ENCODE measurements at places on chromosomes 7 and 10.

DNA sequence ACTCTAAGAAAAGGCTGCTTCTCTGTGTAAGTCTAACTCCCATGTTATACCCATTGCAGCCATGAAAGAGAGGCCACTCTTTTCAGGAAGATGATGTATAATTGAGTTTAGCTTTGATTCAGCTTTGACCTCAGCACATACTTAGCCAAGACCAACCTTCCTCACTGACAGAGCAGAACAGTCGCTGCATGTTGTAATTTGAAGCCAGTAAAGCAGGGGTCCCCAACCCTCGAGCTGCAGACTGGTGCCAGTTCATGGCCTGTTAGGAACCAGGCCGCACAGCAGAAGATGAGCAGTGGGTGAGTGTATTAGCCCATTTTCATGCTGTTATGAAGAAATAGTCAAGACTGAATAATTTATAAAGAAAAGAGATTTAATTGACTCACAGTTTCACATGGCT, 223.9 kb downstream of the GPR158 start:
- DNase-seq: no peak

DNA sequence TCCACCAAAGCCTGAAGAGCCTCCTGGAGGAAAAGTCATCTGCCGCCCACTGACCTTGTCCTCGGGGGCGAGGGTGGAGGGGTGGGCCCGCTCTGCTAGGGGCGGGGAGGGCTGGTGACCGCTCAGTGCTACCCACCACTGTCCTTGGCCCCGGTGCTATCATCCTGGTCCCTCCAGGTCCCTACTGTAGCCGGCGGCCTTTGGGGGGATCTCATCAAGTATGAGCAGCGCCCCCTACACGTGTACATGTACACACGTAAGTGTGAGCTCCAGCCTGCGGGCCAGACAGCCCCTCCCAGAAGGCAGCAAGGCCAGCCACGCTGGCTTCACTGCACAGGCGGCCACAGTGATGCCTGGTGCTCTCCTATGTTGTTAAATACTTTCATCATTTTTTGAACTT, 19.6 kb downstream of the TTYH3 start:
- no peak for DNase-seq

DNA sequence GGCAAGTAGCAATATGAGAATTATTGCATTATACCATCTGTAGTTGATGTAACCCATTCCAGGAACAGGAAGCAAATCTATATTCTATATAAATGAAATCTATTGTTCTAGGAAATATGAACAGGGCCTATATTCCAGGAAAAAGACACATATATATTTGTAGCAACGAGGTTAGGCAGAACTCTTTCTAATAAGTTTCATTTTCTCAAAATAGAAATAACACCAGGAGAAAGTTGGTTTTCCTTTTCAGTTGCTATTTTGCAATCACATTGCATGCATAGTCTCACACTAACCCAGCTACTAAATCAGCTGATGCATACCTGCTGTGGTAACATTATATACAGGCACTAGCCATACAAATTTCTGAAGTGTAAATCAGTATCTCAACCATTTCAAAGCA, 6.2 kb upstream of the IFIT2 start:
- no peak for DNase-seq

GRCh38 chr7:833601-834258, 1.5 kb downstream of the SUN1 start:
- DNase-seq: no peak

- DNase-seq: no peak
Measured at GRCh38 chr7:99844328-99844727, 16.5 kb downstream of the CYP3A43 start.

GRCh38 chr7:157870644-157871290, 534.0 kb downstream of the DNAJB6 start:
- no peak for DNase-seq

DNA sequence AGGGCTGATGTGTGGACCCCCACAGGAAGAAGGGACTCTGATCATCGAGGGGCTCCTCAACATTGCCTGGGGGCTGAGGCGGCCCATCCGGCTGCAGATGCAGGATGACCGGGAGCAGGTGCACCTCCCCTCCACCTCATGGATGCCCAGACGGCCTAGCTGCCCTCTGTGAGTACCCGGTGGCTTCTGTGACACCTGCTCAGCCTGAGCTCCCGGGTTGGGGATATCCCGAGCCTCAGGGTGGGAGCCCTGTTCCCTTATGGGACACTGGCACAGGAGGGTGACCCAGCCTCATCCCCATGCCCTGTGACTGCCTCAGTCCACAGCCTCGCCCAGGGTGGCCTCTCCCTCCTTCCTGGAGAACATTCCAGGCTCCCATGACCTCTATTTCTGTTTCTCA, 3.9 kb upstream of the DEPP1 start:
- no peak for DNase-seq

GRCh38 chr10:30431435-30431911, 2.5 kb upstream of the MAP3K8 start:
- DNase-seq: no peak

GRCh38 chr10:23630376-23630775, 191.5 kb downstream of the OTUD1 start:
- DNase-seq: no peak

- no peak for DNase-seq
Measured at GRCh38 chr10:94062611-94063010, 68.9 kb downstream of the PLCE1 start.

GRCh38 chr10:110426294-110427181, 71.2 kb upstream of the DUSP5 start:
- DNase-seq: no peak

GRCh38 chr10:61455656-61456055, 2.5 kb upstream of the TMEM26 start:
- no peak for DNase-seq

DNA sequence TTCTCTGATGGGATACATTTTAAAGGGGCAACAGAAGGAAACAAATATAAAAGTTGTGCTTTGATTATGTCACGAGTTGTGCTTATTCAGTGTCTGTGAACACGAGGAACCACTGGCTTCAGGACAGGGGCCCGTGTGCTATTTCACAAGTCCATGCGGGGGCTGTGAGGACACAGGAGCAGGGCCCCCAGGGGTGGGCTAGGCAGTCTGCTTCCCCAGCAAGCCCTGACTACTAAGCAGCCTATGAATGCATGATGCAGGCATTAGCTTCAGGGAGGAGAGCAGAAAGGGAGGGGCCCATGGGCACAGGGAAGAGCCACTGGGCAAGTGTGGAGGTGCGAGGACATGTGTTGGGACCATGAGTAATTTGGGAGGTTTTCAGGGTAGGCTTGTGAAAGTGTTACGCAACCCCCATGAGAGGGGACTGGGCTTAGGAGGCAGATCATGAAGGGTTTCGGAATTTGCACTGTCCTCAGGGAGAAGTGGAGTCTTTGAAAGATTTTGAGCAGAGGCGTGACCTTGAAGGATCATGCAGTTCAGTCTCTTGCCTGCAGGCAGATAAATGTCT, 424.9 kb downstream of the CALN1 start:
- no peak for DNase-seq

- no peak for DNase-seq
Measured at GRCh38 chr10:59108886-59109288, 67.6 kb upstream of the PHYHIPL start.

- no peak for DNase-seq
Measured at GRCh38 chr10:816958-817357, 114.5 kb downstream of the LARP4B start.

GRCh38 chr10:106957823-106958588, 206.5 kb downstream of the SORCS1 start:
- no peak for DNase-seq

DNA sequence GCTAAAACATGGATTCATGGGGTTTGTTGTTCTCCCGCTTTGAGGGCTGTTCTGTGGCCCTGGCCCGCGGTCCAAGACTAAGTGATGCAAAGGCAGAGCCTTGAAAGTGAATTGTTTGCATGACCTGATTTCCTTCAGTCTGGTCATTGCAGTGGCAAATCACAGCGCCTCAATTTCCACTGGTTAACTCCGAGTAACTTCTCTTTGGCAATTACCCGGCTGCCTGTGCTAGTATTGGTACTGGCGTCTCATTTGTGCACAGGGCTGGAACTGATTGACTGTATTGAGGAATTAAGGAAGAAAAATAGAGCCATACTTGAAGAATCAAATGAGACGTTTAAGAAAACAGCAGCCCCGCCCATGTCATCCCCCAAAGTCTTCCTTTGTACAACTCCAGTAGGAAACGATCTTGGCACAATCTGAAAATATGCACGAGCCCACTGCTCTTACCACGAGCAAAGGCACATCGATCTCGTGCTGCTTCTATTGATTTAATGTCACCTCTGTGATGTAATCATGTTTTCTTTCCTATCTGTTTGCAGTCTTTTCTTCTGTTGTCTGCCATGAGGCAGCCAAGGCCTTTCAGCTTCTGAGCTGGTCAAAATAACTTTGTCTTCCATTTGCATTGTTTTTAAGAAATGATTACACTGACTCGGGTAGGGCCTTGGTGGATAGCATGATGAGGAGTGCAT, 60.6 kb upstream of the SHH start:
- DNase-seq: no peak

- no peak for DNase-seq
Measured at GRCh38 chr7:128974241-128974934, 36.7 kb downstream of the IRF5 start.

GRCh38 chr10:28661035-28661434, 16.3 kb upstream of the BAMBI start:
- no peak for DNase-seq

- DNase-seq: no peak
Measured at GRCh38 chr7:122949186-122949585, 46.3 kb downstream of the TAS2R16 start.

- DNase-seq: no peak
Measured at GRCh38 chr10:97687785-97688781, 1.0 kb upstream of the AVPI1 start.

- DNase-seq: no peak
Measured at GRCh38 chr10:27578316-27578715, 74.2 kb downstream of the RAB18 start.

DNA sequence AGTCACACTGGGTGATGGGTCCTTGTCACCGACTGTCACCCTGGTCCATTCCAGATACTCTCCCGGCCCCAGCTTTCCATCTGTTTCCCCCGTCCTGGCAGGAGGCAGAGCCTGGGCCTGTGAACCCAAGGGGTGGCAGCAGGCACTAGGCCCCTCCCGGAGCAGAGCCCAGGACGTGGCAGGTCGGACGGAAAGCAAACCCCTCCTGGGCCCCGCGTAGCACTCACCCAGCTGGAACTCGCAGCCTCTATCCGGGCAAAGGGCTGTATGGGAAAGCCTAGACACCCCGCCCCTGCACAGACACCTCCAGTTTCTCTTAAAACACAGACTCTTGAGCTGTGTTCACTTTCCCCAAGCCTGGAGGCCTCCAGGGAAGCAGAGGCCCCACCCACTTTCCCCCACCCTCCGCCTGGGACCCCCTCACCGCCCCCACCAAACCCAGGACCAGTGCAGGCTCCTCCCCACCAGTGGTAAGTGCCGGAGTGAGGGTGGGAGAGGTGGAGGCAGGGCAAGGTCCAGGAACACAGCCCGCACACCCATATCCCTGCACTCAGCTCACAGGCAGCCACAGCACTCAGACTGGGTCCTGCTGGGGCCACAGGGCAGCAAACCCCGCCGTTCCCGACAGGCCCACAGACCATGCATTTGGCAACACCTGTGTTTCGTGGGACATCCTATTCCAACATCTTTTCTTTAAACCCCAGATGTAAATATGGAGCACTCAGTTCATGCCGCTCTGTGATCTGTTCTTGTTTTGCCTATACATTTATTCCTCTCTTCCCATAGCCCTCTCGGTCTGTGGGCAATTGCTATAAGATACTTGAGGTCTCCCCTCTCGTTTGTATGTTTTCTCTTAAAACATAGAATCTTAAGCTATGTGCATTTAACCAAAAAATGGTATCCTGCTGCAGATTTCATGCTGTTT, 98.2 kb upstream of the PDGFA start:
- no peak for DNase-seq

DNA sequence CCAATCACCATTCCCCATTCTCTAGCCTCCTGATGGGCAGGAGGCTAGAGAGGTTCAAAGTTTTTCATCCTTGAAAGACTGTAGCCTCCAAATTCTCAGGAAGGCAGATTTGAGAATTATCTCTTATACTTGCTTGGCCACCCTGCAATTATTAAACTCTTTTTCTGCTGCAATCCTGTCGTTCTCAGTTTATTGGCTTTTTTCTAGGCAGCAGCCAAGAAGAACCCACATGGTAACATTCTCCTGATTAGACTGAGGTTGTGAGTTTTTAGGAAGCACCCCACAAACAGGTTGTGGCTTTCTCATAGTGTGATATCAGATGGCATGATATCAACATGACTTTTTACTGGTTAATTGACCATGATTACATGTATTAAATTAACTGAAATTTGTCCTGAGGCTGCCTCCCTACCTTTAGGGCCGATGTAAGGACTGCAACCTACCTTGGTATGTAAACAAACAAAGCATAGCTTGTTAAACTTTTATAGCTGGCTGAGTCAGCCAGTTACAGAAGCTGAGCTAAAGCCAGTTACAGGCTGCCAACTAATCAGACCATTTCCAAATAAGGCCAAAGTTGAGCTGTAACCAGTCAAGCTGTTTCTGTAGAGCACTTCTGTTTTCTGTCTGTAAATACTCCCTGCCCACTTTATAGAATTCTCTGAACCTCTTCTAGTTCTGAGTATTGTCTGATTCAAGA, 3.2 kb upstream of the ZNF248 start:
- DNase-seq: no peak

GRCh38 chr10:88216976-88217375, 353.6 kb downstream of the PTEN start:
- DNase-seq: no peak

GRCh38 chr10:72024596-72024995, 60.4 kb downstream of the CHST3 start:
- DNase-seq: no peak

DNA sequence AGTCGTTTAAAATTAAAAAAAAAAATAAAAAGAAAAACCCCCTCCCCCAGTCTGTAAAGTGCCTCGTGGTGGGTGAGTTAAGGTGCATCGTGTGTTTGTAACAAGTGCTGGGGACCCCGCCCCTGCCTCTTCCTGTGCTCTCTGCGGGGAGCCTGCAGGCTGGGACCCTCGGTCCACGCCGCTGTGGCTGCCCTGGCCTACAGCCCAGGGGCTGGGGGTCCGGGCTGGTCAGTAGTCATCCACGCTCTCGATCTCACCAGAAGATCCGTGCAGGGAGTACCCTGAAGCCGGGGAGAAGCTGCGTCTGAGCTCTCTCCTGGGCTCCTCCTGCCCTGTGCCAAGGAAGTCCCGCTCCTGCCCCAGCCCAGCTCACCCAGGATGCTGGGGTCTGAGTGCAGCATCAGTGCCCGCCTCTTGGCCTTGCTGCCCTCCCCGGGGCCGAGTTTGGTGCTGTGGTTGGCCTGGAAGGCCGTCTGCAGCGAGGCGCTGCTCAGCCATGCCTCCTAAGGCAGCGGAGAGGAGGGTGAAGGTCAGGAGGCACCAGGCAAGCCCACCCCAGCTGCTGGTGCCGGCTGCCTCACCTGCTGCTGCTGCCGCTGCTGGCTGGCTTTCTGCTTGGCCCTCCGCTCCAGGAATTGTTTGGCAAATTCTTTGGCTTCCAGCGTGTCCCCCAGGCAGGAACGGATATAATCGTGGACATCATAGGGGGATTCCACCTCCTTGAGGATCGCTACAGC, 8.1 kb downstream of the GNB2 start:
- DNase-seq: no peak
